ENCODE measurements at places on chromosomes 7 and 10. TPM values are rescaled to one million over a fixed set of nuclear protein-coding genes. Genes with fewer than 3 reads are reported as not detected.

The ANKRD61 gene
- 0.22 TPM for polyA plus RNA-seq

The PRSS37 gene
- not detected for polyA plus RNA-seq

The FAM25A gene
- polyA plus RNA-seq, result 27.6 TPM

The ADCY1 gene
- polyA plus RNA-seq, result 0.50 TPM

The LDB3 gene
- not detected for polyA plus RNA-seq

DNA sequence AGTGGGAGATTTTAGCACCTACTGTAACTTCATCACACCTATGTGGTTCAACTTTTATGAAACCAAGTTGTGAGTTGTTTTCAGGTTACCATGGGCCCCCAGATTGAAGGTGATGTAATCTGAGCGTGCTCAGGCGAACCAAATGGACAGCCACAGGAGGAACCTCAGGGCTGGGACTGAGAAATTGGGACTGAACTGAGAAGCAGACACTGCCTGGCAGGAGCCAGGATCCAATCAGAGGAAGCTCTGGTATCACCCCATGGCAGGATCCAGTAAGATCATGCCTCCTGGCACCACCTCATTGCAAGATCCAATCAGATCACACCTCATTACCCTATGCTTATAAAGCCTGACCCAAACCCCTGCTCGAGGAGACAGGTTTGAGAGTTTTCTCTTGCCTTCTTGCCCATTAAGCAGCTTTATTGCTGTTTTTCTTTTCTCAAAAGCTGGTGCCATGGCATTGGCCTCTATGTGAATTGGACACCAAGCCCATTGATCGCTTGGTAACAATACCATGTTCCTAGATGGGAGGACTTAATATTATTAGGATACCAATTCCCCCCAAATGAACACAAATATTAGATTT, 43.2 kb upstream of the GDF10 start:
- DNase-seq, result no peak

- DNase-seq, result no peak
Observed at GRCh38 chr10:34644224-34644623, 170.9 kb downstream of the PARD3 start.

- no peak for DNase-seq
Observed at GRCh38 chr10:114708717-114709335, 50.8 kb upstream of the ABLIM1 start.

- DNase-seq, result no peak
Observed at GRCh38 chr10:18216482-18216881, 76.3 kb downstream of the CACNB2 start.

GRCh38 chr7:6409944-6410693, 37.6 kb downstream of the DAGLB start:
- DNase-seq, result no peak

DNA sequence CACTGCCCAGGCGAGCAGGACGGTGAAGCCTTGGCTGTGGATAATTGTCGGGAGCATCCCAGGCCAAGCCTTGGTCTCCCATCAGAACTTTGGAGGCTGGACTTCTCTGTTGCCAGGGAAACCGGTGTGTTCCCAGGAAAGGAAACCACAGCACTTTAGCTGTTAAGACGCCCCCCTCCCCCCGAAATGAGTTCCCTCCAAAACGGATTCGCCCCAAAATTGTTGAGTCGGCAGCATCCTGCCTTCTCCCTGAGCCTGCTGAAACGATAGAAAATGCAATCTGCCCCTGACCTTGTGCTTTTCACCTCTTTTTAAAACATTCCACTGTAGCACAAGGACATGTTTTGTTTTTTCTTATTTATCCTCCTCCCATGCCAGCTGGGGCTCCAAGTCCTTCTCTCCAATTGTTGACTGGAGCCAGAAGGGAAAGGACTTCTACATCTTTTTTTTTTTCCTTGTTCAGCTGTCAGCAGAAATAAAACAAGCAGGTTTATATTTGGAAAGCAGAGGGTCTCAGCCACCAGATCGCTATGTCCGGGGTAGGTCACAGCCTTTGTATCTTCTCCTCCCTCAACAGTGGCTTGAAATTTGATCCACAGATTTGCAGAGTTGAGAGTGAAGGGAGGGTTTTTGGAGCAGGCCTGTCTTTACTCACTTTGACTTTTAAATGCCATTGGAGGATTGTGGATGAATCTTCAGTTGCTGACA, 116.5 kb downstream of the ZMIZ1 start:
- DNase-seq, result no peak

DNA sequence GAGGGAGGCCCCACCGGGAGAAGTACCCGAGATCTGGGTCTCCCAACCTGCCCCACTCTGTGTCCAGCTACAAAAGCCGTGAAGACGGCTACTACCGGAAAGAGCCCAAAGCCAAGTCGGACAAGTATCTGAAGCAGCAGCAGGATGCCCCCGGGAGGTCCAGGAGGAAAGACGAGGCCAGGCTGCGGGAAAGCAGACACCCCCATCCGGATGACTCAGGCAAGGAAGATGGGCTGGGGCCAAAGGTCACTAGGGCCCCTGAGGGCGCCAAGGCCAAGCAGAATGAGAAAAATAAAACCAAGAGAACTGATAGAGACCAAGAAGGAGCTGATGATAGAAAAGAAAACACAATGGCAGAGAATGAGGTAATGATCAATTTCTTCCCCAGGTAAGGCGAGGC, 59.1 kb upstream of the PDCD4 start:
- DNase-seq, result no peak

DNA sequence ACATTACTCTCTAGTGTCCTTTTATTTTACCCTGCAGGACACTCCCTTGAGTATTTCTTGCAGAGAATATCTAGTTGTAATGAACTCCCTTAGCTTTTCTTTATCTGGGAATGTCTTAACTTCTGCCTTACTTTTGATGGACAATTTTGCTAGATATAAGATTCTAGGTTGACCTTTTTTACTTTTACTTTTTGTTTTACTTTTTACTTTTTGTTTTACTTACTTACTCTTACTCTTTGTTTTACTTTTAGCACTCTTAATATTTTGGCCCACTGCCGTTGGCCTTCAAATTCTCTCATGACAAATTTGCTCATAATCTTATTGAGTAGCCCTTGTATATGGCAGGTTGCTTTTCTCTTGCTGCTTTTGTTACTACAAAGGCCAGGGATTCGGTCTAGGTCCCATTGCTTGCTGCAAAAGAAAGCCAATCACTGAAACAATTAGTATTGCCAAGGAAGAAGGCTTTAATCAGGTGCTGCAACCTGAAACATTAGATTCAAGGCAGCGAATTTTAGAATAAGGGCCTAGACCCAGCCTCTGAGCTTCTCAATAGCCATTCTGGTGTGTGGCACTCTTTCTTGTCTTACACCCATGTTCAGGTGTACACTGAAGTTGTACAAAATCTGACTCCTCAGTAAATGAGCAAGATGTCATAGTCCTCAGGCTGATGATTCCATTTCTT, 137.0 kb downstream of the TES start:
- DNase-seq, result no peak

DNA sequence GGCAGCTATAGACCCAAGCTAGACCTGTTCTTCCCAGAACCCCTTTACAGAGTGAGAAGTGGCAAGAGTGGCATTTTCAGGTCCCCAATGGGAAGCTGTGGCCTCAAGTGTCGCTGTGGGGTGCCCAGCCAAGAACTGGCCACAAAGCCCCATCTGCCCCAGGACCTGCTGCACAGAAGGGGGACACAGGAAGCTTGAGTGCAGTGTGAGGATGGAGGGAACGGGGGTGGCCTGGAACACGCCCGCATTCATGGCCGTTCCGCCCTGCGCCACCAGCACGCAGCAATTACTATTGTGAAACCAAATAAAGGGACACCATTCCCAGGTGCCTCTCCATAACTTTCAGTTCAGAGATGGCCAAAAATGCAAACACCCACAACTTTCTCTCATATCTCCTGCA, 237.6 kb upstream of the TCERG1L start:
- DNase-seq, result no peak

GRCh38 chr7:148304083-148304335, 286.6 kb upstream of the C7orf33 start:
- no peak for DNase-seq

- DNase-seq, result no peak
Observed at GRCh38 chr7:68977385-68978055, 620.8 kb upstream of the AUTS2 start.

GRCh38 chr10:47243791-47244190, 56.2 kb upstream of the GDF10 start:
- no peak for DNase-seq

- no peak for DNase-seq
Observed at GRCh38 chr10:62471711-62472110, 97.5 kb downstream of the ZNF365 start.

DNA sequence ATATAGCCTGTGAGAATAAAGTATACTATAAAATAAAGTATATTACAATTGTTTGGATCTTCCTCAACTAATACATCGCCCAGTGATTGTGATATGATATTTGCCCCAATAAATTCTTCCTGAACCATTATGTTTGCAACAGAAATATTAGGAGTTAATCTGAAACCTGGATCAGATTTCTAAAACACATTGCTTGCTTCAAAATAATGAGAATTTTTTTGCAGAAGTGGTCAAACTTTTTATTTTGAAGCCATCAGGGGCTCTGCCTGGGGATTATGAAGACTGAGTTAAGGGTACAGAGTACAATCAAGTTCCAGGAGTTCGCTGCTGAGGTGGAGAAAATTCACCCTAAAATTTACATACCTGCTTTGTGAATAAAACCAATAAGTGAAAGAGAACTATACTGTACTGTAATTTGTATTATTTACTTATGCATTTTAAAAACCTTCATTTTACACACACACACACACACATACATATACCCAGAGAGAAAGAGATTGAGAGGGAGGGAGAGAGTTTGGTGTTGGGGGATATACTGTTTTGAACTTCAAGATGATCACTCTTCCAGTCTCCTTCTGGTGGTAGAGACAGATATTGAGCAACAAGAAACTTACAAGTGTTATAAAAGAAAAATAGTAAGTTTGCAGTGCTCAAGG, 91.9 kb downstream of the CPED1 start:
- DNase-seq, result no peak

DNA sequence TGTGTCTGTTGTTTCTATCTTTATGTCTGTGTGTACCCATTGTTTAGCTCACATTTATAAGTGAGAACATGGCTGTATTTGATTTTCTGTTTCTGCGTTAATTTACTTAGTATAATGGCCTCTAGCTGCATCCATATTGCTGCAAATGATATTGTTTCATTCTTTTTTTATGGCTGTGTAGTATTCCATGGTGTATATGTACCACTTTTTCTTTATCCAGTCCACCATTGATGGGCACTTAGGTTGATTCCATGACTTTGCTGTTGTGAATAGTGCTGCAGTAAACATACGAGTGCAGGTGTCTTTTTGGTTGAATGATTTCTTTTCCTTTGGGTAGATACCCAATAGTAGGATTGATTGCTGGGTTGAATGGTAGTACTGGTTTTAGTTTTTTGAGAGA, 48.2 kb downstream of the ZNRF2 start:
- no peak for DNase-seq

DNA sequence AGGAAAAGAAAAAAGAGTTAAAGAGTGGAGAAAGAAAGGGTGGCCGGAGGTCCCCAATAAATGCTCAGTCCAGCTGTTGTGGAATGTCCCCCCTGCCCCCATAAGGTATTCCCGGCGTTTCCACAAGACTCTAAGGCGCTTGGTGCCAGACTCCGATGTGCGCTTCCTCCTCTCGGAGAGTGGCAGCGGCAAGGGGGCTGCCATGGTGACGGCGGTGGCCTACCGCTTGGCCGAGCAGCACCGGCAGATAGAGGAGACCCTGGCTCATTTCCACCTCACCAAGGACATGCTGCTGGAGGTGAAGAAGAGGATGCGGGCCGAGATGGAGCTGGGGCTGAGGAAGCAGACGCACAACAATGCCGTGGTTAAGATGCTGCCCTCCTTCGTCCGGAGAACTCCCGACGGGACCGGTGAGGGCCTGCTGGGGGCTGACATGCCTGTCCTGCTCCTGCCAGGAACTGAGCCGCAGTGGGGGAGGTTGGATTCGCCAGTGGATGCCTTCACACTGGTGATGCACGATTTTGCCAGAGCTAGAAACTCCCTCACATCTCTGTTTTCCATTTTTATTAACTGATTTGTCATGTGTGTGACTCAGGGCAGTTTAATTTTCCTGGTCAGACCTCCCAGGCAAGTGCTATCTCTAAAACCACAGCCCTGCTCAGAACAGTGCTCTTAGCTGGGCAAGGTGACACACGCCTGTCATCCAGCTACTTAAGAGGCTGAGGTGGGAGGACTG, 34.2 kb downstream of the TACR2 start:
- DNase-seq, result peak; percentile 73

DNA sequence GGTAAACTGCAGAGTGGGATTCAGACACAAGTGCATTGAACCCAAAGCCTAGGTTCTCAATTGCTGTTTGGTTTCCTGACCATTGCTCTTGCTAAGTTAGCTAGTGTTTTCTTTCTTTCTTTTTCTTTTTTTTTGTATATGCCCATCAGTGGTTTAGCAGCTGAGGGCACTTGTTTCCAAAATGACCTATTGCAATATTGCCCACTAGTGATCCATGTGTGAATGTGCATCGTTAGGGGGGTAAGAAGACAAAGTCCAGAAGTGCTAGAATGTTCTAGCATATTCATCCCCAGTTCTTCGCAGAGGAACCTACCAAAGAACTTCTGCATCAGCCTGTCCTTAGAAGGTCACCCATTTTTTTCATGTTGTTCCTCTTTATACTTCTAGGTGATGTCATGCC, 252.8 kb upstream of the GPR26 start:
- no peak for DNase-seq

DNA sequence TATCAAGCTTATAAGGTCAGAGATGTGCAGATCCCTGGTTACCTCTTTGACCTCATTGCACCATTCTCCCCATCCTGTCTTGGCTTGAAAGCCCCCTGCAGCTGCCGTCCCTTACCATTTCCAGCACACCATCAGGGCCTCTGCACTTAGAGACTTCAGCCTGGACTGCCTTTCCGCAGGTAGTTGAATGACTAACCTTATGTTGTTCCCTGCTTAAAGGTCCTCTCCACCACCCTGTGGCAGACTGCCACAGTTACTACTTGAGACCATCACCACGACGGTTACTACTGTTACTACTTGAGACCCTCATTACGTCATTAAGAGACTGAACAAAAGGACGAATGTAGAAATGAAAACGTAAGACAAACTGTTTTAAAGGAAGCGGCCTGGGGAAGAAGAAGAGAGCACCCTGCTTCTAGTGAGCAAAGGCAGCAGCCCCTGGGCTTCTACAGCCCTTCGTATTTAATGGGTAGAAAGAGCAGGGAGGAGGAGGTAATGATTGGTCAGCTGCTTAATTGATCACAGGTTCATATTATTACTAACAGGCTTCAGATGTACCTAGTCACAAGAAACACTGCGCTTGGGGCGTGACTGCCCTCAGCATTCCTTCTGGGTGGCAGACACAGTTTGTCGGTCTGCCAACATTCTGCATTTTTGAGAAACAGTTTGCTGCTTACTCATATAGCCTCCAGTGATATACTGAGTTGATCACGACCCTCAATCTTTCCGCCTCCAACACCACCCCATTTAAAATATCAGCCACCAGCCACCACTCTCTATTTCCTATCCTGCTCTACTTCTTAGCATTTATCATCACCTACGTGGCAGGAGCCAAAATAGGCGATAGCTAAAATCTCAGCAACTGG, 74.1 kb upstream of the PARD3 start:
- peak; percentile 36 for DNase-seq

DNA sequence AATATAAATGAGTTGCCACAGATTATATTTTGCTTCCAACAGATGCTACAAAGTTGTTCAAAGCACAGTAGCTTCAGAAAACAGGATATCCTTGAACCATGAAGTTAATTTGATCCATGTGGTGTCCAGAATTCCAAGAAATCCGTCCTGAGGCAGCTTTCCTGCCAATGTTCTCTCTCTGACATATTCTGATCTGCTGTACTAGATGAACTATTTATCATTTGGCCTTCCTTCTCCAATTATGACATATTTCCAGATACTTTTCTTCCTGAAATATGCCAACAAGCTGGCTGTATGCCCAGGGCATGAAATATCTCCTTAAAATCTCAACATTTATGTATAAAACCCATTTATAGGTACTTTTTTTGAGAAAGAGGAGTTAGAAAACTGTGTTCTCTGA, 141.1 kb downstream of the SPAG6 start:
- no peak for DNase-seq

Measured in keratinocyte (primary cell).